CD4-positive, alpha-beta T cell treated with Interleukin-15 for 4 hours (primary cell): ENCODE measurements at places on chromosomes 6 and 20.

DNA sequence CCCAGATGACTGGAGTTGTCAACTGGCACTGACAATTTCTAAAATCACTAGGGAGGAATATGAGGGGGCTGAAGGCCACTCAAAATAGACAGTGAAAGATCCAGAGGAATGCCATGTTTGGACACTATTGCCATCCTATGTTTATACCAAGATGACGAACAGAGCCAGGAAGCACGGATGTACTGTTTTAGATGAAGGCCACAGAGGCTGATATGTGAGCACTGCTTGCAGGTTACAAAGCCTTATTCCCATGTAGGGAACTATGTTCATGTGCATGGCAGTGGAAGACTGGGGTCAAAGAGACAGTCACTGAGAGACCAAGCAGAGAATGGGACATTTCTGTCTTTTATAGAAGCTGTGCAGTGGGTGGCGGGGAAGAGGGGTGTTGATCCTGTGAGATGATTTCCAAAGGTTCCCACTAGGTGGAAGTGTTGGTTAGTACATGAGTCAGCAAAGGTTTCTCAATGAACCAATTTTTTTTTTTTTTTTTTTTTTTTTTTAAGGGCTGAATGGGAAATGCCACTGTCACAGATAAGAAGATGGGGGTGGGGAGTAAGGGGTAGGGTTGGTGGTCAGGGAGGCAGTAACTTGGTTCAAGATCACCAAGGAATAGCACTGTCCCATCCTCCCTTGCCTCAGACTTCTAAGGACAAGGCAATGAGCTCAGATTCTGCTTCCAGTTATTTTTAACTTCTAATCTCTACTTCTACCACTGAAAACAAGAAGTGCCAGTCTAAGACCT lies 46.7 kb upstream of the MOCS1 start:
- DNase-seq: no peak

DNA sequence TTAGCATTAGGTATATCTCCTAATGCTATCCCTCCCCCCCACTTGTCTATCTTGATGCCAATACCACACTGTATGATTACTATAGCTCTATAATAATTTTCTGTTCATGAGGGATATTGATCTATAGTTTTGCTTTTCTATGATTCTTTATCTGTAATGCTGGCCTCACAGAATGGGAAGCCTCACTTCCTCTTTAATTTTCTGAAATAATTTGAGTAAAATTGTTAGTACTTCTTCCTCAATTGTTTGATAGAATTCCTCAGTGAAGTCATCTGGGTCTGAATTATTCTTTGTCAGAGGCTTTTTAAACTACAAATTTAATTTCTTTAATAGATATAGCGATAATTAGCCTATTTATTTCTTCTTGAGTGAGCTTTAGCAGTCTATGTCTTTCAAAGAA lies 31.2 kb downstream of the SIRPD start:
- no peak for DNase-seq

DNA sequence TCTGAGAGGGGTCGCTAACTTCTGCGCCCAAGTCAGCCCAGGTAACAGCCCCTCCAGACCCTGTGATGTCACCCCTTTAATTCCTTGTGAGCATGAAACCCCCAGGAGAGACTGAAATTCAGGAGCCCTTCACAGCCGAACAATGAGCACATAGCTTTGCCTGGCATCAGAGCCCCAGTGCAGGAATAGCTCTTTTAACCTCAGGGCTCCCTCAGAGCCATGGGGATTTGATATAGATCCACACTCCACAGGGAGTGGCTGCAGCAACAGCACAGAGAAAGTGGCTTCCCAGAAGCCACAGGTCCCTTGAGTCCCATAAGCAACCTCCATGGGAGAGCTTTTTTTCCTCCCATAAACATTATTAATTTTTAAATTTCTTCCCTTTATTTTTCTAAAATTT lies 150.0 kb upstream of the MARCKS start:
- DNase-seq: no peak

DNA sequence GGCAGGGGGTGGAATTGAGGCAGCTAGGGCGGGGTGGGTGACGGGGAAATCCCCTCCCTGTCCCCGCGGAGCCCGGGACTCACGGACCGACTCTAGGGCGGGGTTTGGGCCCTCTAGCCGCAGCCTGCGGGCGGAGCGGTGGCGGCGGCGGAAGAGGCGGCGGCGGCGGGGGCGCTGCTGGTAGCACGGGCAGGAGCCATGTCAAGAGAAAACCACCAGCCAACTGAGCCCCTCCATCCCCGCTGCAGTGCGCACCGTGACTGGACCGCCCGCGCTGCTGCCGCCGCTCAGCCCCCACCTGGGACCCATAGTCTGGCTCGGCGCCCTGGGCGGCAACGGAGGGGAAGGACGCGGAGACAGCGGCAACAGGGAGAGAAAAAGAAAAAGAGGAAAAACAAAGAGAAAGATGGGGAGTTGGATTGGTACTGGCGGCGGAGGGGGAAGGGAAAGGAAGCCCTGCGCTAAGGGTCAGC lies 1.2 kb upstream of the C6orf62 start:
- peak; percentile 78 for DNase-seq

DNA sequence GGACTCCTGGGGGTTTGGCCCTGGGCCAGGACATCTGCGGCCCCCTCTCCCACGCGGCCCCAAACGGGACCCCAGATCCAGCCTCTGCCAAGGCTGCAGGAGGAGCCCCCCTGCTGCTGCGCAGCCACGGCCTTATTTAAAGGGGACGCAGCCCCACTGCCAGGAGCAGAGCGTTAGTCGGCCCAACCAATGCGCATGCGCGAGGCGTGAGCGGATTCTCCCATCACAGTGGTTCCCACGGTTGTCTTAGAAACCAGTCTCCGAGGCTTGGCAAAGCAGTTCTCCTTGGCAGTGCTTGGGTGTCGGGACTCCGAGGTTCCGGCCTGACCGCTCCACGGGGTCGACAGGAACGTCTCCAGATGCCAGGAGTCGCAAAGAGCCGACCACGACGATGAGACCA lies 288.3 kb upstream of the ZNF337 start:
- peak; percentile 37 for DNase-seq
